NCI-H187 (cell line): ENCODE measurements at places on chromosomes 2 and 18.

DNA sequence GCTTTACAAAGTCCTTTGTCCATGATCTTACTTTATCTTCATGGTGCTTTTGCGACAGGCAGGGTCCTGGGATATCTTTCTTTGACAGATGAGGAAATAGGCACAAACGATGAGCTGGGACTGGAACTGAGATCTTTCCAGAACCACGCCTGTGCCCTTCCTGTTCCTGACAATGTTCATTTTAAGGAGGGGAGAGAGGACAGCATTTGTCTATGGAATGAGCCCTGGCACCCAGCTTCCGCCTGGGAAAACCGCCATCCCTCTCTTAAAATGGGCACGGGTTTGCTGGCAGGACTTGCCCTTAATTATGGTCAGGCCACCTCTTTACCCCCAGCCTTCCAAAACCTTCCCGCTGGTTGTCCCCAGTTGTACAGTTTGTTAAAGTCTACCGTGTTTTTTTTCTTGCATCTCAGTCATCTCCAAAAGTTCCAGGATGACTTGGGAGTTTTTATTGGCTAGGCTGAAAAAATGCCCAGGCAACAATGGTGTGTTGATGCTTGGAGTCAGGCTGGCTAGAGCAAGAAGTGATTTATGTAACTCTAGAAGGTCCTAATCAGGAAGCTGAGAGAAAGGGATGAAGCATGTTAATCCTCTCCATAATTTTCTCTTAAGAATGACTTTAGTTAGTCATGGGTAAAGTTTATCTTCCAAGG is 264.9 kb upstream of the EPAS1 start:
- DNase-seq = no peak

DNA sequence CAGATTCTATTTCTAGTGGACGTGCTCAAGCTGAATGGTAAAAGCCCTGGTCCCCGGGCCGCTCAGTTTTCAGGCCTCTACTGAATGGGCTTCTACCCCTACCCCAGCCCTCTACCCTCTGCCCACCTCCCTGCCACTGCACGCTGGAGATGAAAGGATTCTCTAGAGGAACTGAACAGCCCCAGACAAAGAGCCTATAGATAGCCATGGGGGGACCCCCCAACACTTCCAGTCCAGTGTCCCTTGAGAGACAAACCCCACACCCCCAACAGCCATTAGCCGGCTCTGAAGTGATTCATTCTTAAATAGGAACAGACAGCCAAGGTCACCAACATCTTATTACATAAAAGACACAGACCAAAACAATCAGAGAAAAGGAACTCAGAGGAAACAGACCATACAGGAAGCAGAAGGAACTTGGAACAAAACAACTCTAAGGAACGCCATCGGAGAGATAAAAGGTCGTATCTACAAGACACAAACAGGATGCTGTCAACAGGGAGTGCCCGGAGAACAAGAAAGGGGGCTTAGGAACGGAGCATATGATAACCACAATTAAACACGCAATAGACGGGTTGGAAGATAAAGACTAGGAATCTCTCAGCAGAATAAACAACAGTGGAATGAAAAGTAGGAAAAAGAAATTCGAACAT is 23.5 kb downstream of the TMEM37 start:
- DNase-seq = no peak

- no peak for DNase-seq
Measured at GRCh38 chr2:66461664-66462500, 27.0 kb downstream of the MEIS1 start.

GRCh38 chr2:204722691-204723090 is 177.4 kb downstream of the PARD3B start:
- no peak for DNase-seq

GRCh38 chr2:142914507-142915313 is 37.2 kb downstream of the KYNU start:
- no peak for DNase-seq
